ENCODE measurements at places on chromosomes 7 and 10.

GRCh38 chr7:27745064-27745583 lies 5.2 kb downstream of the TAX1BP1 start:
- peak; percentile 85 for DNase-seq

DNA sequence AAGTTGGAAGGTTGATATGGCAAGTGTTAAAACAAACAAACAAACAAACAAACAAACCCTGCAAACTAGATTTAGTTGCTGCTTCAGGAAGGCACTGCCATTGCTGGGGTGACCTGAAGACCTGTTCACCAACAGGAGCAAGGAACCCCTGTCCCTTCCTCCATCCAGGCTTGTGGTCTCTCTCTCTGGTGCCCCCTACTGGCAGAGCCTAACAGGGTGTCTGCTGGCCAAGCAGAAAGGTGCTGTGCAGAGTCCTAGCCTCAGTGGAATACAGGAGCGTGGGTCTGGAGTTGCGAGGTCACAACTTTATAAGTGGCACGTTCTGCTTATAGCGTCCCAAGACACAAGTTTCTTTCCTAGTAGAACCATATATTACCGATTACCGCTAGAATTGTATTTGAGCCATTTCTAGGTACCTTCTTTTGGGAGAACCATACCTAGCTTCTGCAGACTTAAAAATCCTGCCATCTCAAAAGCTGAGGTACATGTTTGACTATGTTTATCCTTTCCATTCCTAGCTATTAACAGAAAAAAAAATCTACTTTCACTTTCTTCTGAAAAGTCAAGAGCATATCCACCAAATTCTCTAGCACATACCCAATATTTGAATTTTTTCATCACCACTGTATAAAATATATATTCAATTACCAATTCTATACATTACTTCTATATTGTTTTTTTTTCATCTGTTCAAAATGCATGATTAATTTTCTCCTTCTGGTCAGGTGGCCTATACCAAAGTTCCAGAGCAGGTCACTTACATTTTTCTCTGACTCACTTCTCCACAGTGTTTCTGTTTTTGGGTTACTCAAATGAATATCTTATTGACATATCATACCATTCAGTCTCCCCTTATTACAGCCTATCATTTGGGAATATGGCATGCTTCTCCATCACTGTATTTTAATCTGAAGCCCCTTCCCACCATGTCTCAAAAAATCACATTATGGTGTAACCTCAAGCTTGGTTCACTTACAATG lies 29.1 kb upstream of the CALD1 start:
- peak; percentile 51 for DNase-seq

- no peak for DNase-seq
These were observed 187.9 kb downstream of the SNX10 start for GRCh38 chr7:26479581-26479980.

- DNase-seq, result peak; percentile 6
These were observed 695.5 kb upstream of the SEMA3D start for GRCh38 chr7:85882335-85882734.

DNA sequence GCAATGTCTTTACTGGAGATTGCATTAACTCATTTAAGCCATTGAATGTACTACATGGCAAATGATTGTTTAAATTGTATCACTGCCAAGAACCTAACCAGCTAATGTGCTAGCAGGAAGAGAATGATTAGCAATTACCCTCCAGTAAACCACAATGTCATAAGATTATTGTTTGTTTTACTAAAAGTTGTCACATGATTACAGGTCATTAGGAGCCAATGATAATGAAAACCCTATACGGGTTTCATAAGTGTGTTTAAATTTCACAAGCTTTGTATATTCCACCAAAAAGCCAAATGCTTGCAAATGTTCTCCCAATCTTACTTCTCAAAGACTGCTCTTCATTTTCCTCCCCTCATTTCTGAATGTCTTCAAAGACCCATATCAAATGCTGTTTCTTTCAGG lies 76.5 kb upstream of the PPP1R3C start:
- DNase-seq, result peak; percentile 56

DNA sequence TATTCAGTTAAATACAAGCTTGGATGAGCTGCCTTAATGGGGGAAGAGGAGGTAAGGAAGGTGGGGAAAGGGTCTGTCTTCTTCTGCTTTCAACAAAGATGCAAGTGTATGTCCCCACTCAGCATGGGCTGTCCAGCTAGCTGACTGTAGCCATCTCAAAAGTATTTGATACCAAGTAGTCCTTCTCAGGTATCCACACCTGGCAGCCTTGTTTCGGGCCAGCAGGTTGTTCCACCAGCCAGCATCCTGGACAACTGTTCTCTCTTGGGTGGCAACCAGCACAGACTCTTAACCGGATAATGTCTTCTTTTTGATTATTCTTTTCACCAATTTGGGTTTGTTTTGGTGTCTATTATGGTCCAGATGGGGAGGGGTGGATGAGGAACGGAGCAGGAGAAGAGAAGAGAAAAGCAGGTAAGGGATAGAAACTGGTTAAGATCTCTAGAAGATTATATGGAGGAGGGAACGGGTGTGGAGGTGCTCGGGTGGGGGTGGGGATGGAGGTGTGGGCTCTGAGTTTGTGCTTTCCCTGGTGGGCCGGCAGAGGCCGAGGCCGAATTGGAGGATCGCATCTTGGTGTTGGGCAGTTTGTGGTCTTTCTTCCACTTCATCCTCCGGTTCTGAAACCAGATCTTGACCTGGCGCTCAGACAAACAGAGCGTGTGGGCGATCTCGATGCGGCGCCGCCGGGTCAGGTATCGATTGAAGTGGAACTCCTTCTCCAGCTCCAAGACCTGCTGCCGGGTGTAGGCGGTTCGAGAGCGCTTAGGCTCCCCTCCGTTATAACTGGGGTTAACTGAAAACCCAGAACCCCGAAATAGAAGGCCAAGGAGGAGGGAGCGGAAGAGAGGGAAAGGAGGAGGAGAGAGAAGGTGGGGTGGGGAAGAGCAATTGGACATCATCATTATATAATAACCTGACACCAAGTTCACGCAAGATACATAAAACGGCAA lies 1.5 kb downstream of the HOXA4 start:
- no peak for DNase-seq

- DNase-seq, result no peak
These were observed 218.2 kb downstream of the RELN start for GRCh38 chr7:103771294-103771693.

DNA sequence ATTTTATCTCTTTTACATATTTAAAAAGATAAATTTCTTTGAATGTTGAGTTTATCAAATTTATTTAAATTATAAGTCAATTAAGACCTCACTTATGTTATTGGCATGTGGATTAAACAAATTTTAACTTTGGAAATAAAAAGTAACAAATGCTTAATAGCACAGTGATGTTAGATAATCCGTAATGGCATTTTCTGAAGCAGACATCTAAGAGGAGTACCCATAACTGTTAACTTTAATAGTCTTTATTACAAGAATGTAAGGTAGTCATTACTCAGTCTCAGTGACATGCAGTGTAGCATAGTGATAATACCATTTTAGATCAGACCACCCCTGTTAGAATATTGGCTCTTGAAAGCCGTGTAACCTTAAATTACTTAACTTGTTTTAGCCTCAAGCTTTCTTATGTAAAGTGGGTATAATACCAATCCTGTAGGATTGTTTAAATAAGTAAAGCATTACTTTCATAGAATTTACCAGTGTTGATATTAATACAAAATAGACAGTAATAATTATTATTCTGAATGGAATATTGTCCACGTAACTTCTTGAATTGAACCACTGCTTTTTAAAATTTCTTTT lies 4.3 kb downstream of the PHYHIPL start:
- DNase-seq, result no peak

DNA sequence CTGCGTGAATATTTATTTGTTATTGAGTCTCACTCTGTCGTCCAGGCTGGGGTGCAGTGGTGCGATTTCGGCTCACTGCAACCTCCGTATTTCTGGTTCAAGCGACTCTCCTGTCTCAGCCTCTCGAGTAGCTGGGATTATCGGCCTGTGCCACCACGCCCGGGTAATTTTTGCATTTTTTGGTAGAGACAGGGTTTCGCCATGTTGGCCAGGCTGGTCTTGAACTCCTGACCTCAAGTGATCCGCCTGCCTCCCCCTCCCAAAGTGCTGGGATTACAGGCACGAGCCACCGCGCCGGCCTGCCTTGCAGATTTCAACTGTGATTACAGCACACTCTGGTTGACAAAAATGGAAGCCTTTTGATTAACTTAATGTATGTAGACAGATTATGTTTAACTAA lies 730.0 kb upstream of the VSTM2A start:
- DNase-seq, result no peak

GRCh38 chr7:45967591-45968157 lies 46.6 kb upstream of the IGFBP3 start:
- DNase-seq, result no peak

DNA sequence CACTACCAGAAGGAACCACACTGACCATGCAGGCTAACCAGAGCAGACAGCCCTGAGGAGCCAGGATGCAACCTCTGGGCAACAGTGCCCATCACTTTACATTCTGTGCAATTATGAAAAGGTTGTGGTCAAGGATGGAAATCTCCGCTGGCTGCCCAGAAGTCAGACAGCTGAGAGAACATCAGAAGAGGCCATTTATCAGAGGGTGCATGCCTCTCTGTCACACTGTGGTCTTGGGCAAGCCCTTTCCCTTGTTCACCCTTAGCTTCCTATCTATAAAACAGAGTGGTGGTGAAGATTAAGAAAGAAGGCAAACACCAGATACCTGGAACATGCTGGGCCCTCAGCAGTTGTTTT lies 120.7 kb upstream of the GDF10 start:
- no peak for DNase-seq

DNA sequence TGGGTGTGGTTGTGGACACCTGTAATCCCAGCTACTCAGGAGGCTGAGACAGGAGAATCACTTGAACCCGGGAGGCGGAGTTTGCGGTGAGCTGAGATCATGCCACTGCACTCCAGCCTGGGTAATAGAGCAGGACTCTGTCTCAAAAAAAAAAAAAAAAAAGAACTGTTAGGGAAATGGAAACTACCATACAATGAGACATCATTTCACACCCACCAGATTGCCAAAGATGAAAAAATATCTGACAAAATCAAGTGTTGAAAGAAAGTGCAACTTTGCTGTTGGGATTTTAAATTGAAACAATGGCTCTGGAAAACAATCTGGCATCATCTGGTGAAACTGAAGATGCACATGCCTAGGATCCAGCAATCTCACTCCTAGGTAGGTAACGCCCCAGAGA lies 16.1 kb upstream of the MALSU1 start:
- no peak for DNase-seq

- no peak for DNase-seq
These were observed 27.1 kb downstream of the FOXK1 start for GRCh38 chr7:4709187-4709586.

DNA sequence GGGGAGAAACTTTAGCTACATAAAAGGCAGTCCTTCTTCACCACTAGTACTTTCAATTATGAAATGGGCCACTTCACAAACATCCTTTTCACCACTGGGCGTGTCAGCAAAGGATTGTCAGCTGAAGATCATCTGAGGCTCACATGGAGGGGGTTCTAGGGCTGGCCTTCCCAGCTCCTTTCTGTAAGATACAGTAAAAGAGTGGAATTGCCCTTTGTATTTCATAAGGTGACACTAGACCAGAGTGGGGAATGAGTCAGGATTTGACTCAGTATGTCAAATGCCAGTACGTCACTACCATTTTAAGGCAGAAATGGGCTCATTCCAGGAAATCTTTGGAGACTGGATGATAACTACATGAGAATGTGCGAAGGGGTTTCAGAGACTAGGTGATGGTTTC lies 21.2 kb upstream of the BLOC1S2 start:
- no peak for DNase-seq

GRCh38 chr7:64884085-64884912 lies 18.8 kb upstream of the ZNF273 start:
- no peak for DNase-seq

GRCh38 chr7:92680442-92680841 lies 90.3 kb upstream of the FAM133B start:
- no peak for DNase-seq

DNA sequence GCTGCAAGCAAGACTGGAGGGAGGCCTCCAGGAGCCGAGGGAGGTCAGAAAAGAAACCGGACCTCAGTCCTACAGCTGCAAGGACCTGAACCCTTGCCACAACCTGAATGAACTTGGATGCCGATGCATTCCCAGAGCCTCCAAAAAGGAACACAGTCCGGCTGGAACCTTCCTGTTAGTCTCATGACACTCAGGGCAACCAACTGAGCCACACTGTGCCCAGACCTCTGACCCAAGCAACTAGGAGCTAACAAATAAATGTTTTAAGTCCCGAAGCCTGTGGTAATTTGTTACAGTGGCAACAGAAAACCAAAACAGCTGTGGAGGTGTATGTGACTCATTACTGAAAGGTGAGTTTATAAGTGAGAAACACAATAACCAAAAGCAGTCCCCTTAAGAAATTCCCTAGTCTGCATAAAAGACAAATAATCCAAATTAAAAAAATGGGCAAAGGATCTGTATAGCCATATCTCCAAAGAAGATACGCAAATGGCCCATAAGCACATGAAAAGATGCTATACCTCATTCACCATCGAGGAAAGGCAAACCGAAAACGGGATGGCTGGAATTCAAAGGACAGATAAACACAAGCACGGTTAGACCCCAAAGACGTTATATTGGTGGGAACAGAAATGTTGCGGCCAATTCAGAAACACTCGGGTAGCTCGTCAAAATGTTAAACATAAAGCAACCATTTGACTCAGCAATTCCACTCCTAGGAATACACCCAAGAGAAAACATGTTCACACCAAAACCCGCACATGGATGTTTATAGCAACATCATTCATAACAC lies 24.8 kb downstream of the GNA12 start:
- DNase-seq, result no peak

DNA sequence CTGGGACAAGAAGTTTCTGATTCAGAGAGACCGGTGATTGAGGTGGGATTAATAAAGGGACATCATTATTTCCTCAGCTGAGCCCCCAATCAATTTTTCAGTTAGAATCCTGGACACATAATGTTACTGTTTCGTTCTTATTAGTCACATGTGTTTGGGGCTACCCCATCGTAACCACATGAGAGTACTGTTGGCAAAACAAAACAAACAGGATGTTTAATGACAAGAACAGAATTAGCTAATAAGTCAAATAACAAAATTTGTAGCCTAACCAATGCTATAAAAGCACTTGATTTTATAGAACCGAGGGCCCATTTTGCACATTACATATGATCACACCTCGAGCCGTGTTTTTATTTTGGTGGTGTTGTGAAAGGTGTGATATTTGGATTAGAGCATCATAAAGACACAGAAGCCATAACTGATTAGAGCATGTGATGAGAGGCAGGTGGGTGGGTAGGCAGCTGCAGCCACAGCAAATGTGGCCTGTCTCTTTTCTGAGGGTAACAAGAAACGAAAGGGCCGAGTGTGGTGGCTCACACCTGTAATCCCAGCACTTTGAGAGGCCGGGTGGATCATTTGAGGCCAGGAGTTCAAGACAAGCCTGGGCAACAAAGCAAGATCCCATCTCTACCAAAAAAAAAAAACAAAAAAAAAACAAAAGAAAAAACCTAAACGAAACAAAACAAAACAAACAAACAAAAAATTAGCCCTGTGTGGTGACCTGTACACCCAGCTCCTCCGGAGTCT lies 1.8 kb upstream of the VWC2 start:
- no peak for DNase-seq

GRCh38 chr7:24827589-24827988 lies 70.3 kb upstream of the GSDME start:
- no peak for DNase-seq

- DNase-seq, result peak; percentile 46
These were observed 141.7 kb downstream of the EGFR start for GRCh38 chr7:55160539-55160938.

All from endothelial cell of umbilical vein (primary cell).